ENCODE measurements at places on chromosomes 6 and 20.

DNA sequence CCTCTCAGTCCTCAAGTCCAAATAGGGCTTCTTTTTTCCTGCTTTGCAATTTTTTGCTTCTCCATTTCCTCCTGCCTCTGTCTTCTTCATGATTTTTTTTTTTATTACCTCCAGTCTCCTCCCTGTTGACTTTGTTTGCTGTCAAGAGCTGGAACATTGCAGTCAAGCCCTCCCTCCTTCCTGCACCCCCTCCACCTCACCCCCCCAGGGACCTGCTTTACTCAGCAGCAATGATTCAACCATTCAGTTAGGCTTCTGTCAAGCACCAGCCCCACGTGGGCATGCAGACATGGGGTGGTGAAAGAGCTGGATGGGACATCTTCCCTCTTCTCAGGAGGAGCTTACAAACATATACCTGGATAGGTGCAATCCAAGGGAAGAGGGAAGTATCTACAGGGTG lies 142.4 kb downstream of the LRFN2 start:
- no peak for DNase-seq

GRCh38 chr20:25745738-25746137 lies 49.1 kb upstream of the ZNF337 start:
- DNase-seq: no peak

DNA sequence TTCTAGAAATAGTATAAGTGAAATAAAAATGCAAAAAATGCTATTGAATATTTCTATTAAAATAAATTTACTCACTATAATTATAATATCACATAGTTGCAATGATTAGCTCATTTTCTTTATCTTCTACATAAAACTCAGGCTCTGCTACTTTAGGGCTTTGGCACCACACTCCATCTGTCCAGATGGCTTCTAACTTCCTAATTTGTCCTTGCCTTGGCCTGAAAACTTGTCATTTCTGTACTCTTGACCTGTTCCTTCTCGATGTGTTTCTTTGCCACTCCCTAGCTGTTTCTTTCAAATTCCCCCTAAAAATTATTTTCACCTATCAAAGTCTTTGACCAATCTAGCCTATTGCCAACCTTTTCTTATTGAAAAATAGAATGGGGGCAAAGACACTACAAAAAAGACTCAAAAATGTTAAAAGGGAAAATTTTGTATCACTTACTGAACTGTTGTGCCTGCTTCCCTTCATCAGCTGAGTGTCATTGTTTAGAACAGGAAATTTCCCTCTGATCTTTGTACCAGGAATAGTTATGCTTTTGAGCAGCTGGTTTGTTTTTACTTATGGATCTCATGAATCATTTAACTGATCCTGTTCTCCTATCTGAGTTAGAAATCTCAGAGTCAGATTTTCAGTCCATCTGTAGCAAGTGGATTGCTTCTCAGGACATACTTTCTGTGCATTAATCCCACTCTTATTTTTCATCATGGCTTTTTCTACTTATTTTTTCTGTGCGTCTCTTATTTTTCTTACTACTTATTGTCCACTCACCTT lies 279.2 kb upstream of the CNR1 start:
- no peak for DNase-seq

- no peak for DNase-seq
Measured at GRCh38 chr6:7787137-7787608, 61.3 kb downstream of the BMP6 start.

GRCh38 chr20:39144757-39145156 lies 182.6 kb downstream of the DHX35 start:
- no peak for DNase-seq

GRCh38 chr6:159998538-159998937 lies 29.7 kb downstream of the IGF2R start:
- no peak for DNase-seq

- peak; percentile 78 for DNase-seq
Measured at GRCh38 chr20:62929051-62929538, 2.8 kb upstream of the DIDO1 start.

DNA sequence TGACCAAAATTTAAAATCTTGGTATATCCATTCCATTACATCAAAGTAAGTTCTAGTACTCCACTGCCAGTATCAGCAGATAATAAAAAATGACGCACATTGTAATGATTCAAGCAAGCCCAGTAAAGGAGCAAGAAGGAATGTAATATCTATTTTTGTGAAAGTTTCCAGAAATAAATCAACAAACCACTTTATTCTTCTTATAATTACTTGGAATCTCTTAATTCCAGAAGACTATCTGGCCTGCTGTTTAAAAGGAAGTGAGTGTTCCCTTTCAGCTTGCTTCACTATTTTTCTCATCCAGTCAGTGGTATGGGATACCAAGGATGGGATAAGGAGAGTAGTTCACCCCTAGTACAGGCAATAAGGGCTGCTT lies 42.2 kb upstream of the DSE start:
- DNase-seq: no peak

- DNase-seq: no peak
Measured at GRCh38 chr6:106895703-106896040, 78.9 kb downstream of the CD24 start.

GRCh38 chr6:54491431-54491830 lies 183.2 kb downstream of the TINAG start:
- no peak for DNase-seq

- DNase-seq: no peak
Measured at GRCh38 chr6:101711518-101711917, 318.0 kb downstream of the GRIK2 start.

GRCh38 chr6:89597988-89598387 lies 40.6 kb downstream of the LYRM2 start:
- DNase-seq: no peak

DNA sequence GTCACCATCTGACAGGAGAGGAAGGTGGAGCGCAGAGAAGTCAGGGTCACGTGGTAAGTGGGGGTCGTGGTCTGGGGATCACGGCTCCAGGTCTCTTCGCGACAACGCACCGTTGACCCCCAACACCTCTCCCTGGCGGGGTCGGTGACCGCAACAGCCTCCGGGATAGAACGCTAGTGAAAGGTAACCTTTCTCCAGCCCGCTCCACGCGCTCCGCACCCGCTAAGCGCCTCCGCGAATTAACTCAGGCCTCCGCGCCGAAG lies 600 bp upstream of the SYNJ2 start:
- no peak for DNase-seq

DNA sequence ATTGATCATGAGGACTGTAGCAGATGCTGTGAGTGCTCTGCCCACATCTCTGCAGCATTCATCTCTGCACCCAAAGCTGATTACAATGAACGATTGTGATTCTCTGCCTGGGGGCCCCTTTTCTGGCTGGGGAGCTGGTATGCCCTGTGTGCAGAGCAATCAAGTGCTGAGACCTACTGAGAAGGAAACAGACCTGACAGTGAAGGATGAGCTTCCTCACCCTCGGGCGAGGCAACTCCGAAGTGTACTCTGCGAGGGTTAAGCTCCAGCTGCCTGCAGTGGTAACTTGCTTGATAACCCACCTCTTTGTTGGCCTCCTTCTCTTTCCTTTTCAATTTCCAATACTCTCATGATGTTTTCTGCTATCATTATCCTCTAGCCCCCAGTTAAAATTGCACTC lies 289.7 kb upstream of the RNF24 start:
- DNase-seq: no peak

GRCh38 chr6:70680396-70680795 lies 12.7 kb downstream of the SMAP1 start:
- DNase-seq: no peak

GRCh38 chr6:36964349-36964748 lies 9.8 kb downstream of the PI16 start:
- DNase-seq: no peak

GRCh38 chr6:1477432-1478090 lies 88.2 kb downstream of the FOXF2 start:
- DNase-seq: no peak

DNA sequence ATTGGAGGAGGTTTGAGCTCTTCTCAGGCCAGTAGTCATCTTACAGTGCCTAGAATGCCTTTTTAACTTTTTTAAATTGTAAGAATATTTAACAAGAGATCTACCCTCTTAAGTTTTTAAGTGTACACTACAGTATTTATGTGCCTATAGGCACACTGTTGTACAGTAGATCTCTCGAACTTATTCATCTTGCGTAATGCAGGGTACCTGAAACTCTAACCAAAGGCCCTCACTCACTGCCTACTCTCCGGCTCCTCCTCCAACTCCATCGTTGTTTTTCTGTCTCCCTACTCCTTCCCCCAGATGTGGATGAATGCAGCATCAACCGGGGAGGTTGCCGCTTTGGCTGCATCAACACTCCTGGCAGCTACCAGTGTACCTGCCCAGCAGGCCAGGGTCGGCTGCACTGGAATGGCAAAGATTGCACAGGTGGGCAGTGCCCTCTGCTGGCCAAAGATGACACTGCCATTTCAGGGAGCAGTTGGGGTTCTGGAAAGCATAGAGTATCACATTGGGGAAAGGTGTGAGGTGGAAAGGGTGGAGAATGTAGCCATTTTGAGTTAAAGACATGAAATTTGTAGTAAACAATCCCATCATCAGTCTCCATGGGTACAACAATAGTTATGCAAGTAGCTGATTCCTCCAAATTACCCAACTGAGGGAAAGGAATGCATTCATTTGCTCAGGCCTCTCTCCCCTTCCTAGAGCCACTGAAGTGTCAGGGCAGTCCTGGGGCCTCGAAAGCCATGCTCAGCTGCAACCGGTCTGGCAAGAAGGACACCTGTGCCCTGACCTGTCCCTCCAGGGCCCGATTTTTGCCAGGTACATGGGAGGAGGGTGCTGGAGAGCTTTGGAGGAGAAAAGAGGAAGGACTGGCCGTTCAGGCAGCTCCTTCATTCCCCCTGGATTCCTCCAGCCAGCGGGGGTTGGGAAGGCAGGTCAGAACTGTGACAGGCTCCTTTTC lies 18.4 kb upstream of the ZNF76 start:
- peak; percentile 83 for DNase-seq

Data from germinal center (tissue), 1 donor.